AG08395 (cell line): ENCODE measurements at places on chromosomes 12 and 14.

DNA sequence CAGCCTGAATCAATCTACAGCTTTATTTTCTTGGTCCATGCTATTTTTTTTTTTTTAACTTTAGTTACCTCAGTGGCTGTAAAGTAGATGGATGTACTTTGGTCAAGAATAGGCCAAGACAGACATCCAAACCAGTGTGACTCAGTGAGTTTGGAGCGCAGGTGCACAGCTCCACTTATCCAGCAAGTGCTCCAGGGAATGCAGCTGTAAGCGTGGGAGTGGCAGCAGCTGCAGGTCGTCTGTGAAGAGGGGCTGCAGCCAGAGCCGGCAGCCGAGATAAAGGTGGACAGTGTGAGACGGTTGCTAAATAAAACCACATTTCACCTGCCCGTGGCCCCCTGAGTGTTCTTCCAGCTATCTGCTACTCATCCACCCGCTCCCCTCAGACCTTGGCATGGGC lies 1018.7 kb downstream of the AACS start:
- DNase-seq = no peak

GRCh38 chr12:272942-273341 lies 10.3 kb upstream of the SLC6A13 start:
- DNase-seq = no peak

DNA sequence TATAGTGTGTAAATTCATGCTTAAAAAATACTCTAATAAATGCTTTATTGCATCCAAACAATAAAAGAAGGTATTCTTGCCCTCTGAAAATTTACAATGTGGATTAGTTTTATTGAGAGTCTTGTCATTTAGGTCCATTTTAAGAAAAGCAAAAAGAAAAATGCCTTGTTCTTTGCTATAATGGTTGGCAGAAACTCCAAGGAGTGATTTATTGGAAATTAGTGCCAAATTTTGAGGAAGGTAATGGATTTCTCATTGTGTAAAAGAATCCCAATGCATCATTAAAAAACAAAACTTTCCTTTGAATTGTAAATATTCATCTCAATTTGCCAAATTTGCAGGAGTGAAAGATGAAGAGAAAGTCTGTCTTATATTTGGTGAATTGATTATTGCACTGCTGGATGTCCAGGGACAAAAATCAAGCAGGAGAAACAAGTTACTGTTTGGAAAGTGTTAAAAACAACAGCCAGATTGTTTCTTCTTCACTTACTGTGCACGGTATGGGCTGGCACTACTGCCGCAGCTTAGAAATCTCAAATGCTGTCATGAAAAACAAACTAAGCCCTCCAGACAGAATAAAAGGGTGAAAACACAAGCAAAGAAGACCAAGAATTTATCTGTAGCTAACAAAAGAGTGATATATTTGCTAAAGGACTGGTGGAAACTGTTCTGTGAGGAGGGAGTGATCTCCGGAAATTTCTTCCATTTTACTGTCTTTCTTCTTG lies 511.7 kb downstream of the TMTC2 start:
- DNase-seq = no peak

- DNase-seq = no peak
These were observed 12.3 kb downstream of the SIX1 start for GRCh38 chr14:60636879-60637478.

- no peak for DNase-seq
These were observed at the start of gene IFNG-AS1 for GRCh38 chr12:67989184-67989920. TSS of gene IFNG-AS1 (plus strand) at chr12:67989447.

- DNase-seq = no peak
These were observed 895.8 kb downstream of the RPS29 start for GRCh38 chr14:48690349-48690748.

GRCh38 chr14:32050878-32051277 lies 26.2 kb upstream of the ARHGAP5 start:
- DNase-seq = no peak

GRCh38 chr12:87870061-87870460 lies 159.1 kb downstream of the C12orf50 start:
- no peak for DNase-seq

- no peak for DNase-seq
These were observed 82.7 kb upstream of the BMP4 start for GRCh38 chr14:54039311-54039710.

GRCh38 chr12:113096675-113097461 lies 38.7 kb downstream of the RASAL1 start:
- DNase-seq = no peak

GRCh38 chr12:38138225-38139221 lies 178.1 kb upstream of the ALG10B start:
- DNase-seq = peak; percentile 67

DNA sequence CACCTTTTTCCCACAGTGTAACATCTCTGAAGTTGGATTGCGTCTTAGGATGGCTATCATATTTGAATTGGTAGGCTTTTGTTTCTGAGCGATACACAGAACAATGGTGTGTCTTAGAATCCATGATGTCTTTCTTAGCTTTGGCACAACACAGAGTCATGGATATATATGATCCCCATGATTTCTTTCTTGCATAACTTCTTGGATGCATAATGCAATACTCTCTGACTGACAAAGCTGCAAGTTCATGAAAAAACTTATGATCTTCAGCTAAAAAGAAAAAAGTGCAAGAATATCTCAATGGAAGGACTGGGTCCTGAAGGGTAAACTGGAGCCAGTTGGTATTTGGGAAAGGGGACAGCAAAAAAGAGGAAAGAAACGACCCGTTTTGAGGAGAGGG lies 48.1 kb downstream of the VWF start:
- DNase-seq = no peak

DNA sequence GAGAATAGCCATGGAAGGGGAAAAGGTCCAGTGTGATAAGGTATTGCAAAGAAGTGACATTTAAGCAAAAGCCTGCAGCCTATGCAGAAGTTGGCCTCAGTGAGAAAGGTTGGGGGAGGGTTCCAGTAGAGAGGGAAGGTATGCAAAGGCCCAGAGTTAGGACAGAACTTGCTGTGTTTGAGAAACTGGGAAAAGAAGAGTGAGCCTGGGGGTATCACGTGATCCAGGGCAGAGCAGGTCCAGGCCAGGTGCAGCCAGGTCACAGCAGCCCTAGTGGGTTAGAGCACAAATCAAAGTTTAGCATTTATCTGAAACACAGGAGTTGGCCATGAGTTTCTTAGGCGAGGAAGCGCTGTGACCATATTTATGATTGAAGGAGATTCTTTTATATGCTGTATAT lies 1.6 kb downstream of the SERPINA5 start:
- no peak for DNase-seq

GRCh38 chr14:49792618-49793017 lies 24.7 kb downstream of the KLHDC2 start:
- DNase-seq = no peak

GRCh38 chr12:33757701-33758100 lies 264.6 kb upstream of the ALG10 start:
- no peak for DNase-seq

GRCh38 chr14:74176400-74176793 lies 62.9 kb upstream of the VSX2 start:
- DNase-seq = no peak

- no peak for DNase-seq
These were observed 202.8 kb downstream of the BCAT1 start for GRCh38 chr12:24746006-24746671.

- peak; percentile 26 for DNase-seq
These were observed 12.4 kb upstream of the SLC6A15 start for GRCh38 chr12:84924981-84925380.

DNA sequence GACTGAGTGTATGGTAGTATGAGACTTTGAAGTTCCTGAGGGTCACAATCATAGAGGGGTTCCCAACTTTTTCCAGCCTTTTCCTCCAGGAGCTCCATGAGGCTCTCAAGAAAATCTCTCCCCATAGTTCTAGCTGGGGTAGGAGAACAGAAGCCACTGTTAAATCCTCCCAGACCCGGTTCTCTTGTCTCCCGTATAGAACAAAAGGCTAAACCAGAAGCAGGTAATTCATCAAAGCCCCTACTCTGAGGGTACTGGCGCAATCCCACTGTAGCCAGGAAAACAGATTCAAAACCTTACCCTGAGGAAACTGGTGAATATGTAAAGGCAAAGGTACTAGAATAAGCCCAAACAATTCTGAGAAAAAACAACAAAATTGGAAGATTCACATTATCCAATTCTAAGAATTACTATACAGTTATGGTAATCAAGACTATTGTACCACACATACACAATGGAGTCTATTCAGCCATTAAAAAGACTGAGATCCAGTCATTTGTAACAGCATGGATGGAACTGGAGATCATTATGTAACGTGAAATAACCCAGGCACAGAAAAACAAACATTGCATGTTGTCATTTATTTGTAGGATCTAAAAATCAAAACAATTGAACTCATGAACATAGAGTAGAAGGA lies 20.5 kb downstream of the OR8S1 start:
- DNase-seq = no peak

DNA sequence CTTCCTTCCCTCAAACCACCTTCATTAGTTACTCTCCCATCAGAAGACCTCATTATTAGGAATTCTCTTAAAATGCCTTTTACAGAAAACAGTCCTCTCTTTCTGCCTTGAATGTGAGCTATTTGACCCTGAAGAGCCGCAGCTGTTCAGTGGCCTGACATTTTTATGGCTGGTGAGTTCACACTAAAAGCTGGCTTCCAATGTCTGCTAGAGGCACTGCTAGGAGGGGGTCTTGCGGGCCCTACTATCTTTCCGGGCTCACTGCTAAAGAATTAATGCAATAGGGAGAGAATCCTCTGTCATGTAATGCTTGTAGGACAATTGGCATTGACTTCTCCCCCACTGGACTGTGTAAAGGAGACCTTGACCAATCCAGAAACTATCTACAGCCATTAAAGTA lies 87.7 kb downstream of the GPR135 start:
- no peak for DNase-seq

DNA sequence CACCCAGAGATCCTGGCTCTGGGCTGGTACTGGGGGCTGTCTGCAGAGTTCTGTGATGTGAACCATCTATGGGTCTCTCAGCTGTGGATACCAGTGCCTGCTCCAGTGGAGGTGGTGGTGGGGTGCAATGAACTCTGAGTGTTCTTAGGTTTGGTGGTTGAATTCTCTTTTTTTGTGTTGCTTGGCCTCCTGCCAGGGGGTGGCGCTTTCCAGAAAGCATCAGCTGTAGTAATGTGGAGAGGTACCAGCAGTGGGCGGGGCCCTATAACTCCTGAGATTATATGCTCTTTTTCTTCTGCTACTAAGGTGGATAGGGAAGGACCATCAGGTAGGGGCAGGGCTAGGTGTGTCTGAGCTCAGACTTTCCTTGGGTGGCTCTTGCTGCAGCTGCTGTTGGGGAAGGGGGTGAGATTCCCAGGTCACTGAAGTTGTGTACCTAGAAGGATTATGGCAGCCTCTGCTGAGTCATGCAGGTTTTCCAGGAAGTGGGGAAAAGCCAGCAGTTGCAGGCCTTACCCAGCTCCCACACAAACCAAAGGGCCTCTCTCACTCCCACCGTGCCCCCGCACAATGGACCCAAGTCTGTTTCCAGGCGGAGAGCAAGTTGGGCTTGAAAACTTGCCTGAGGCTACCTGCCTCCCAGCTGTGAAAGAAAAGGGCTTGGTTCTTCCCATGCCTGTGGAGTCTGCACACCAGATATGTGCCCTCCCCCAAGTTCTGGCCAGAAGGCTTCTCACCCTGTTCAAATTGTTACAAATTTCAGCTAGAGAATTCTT lies 18.6 kb downstream of the CCER1 start:
- no peak for DNase-seq

DNA sequence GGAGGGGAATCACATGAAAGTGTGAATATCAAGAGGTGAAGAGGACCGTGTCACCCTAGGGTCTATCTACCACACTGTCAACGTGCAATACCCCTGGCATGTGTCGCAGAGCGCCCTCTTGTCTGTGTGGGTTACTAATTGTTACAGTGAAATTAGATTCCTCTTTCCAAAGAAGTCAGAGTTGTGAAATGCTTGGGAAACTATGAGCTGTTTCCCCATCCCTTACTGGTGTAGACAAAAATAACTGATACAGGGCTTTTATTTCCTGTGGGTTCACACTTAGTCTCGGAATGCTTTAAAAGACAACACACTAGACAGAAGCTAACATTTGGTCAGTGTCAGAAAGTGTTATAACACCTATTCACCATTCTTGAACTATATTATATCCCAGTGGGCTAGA lies 597.3 kb downstream of the NRXN3 start:
- DNase-seq = no peak

DNA sequence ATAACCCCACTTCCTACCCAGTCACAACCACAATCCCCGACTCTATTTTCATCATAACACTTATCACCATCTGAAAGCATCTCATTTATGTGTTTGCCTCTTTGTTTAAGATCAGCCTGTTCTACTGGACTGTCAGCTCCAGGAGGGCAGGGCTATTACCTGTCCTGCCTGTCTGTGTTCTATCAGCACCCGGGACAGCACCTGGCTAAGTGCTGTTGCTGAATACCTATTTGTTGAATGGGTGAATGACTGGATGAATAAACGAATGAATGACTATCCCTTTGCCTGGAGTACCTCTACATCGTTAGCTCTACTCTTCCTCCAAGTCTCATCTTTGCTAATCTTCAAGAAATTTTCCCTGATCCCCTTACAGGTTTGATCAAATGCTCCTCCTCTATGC lies 69.0 kb downstream of the WSCD2 start:
- no peak for DNase-seq

DNA sequence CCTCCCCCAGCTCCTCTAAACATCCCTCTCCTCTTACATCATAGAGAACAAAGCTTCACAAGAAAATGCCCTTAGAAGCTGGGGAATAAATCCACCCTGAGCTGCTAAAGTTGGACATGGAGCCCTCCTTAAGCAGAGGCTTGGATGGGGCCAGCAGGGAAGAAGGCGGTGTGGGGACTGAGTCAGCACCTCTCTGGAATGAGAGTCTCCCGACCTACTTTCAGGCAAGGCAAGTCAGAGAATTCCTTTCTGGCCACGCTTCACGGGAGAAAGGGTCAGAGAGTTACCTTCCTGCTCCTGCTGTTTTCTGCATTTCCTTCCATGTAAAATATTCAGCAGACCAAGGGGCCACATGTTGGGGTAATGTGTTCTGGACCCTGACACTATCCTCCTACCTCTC lies 113.3 kb upstream of the PRB2 start:
- DNase-seq = peak; percentile 55

- no peak for DNase-seq
These were observed 96.8 kb downstream of the ERGIC2 start for GRCh38 chr12:29283969-29284700.

GRCh38 chr12:105775343-105775742 lies 363.4 kb downstream of the NUAK1 start:
- peak; percentile 46 for DNase-seq
